ENCODE measurements at places on chromosomes 16 and 17.

GRCh38 chr16:75307506-75307905, 56.1 kb upstream of the BCAR1 start:
- DNase-seq: no peak

DNA sequence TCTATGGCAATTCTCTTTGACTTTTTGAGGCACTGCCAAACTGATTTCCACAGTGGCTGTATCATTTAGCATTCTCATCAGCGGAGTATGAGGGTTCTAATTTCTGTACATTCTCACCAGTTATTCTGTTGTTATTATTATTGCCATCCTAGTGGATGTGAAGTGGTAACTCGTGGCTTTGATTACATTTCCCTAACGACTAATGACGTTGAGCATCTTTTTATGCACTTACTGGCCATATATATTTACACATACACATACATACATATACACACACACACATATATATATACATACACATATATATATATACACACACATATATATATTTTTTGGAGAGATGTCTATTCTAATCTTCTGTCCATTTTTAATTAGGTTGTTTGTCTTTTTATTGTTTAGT, 3.7 kb upstream of the MLYCD start:
- DNase-seq: no peak

- DNase-seq: no peak
Observed at GRCh38 chr16:83206426-83206825, 579.7 kb downstream of the CDH13 start.

GRCh38 chr17:46003907-46004748, 5.1 kb downstream of the STH start:
- no peak for DNase-seq

DNA sequence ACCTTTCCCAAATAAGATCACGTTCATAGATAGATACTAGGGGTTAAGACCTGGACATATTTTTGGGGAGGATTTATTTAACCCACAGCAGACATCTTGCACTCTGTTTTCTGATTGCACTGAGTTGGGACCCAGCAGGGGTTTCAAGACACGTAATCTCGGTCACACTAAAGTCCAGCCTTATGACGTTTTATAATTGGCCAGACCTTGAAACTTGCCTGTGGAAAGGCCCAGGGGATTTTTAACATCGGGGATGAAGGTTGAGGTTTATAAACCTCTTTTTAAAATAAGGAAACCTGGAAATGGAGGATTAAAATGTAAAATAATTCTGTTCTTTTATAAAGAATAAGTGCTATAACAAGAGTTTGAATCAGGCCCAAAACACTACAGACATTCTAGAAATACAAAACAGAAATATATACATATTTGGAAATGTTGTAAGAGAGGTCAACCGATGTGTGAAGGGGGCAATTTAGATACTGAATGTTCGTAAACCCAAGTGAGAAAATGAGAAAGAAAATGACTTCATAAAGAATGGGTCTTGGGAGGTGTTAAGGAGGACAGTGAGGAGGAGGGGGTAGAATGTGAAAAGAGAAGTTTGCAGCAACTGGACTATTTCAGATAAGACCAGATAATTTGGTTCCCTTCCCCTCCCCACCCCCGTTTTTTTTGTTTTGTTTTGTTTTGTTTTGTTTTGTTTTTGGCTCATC, 61.1 kb upstream of the NOL11 start:
- DNase-seq: no peak

- no peak for DNase-seq
Observed at GRCh38 chr16:84360170-84360569, 8.2 kb upstream of the ATP2C2 start.

DNA sequence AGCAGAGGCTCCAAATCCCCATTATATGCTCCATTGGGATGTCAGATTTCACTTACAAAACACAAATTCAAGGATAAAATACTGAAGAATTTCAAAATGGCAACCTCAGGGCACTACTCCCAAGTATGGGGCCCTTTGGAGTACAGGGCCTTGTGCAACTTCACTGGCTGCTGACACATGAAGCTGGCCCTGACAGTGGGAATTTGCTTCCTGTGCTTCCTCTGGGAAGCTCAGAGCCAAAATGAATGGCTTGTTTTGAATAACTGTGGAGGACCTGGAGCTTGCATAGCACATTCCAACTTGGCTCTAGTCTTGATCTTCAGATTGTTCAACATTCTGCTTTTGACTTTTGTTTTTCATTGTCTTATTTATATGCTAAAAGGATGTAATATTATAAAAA, 52.3 kb upstream of the HNF1B start:
- no peak for DNase-seq

DNA sequence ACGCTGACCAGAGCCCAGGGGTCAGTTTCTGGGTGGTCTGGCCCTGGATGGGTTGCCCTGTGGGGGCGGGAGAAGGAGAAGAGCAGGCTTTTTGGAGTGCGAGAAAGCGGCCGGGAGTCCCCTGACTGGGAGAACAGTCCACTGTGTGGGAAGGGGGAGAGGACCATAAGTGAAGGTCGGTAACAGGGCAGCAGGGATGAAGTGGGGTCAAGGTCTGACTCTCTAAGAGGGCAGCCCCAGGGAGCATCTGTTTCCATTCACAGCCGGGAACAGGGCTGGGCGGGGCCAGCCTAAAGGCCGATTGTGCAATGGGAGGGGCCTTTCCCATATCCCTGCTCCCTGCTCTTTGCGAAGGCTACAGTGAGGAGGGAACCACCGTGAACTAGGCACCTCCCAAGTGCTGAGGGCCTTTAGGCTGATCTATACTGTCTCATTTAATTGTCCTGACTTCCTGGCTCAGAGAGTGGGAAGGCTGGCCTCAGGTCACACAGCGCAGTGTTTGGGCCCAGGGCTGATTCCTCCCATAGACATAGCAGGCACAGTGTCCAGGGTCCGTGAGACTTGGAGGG, 10.4 kb upstream of the WFDC1 start:
- DNase-seq: no peak

- DNase-seq: peak; percentile 36
Observed at GRCh38 chr16:80931801-80932707, 74.6 kb downstream of the CMC2 start.

DNA sequence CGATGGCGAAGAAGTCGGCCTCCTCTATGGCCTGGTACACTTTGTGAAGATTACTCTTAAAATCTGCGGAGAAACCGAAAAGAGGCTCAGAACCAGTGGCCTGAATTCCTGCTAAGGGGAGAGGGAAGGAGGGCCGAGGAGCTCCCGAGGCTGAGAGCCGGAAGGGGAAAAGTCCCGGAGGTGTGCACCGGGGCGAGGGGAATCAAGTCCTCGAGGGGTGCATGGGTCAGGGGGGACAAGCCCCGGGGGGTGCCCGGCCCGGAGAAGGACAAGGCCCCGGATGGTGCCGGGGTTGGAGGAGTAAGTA, 495 bp downstream of the PARN start:
- no peak for DNase-seq

DNA sequence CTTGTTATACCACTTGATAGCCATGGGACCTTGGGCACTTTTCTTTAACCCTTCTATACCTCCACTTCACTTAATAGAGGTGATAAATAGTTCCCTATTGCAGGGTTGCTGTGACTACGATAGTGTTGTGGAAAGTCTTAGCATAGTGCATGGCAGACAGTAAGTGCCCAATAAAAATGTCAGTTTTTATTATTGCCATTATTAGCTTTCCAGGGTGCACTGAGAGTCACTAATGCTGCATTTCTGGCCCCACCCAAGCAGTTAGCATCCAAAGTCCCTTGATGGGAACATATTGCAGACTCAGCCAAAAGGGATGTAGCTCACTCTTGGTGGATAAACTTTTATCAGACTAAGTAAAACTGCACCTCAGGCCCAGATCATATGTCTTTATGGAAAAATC, 41.5 kb upstream of the TEKT3 start:
- no peak for DNase-seq

- DNase-seq: no peak
Observed at GRCh38 chr16:22810226-22810625, 3.7 kb upstream of the HS3ST2 start.

- DNase-seq: no peak
Observed at GRCh38 chr17:44628243-44629188, 27.8 kb upstream of the MEIOC start.

- DNase-seq: peak; percentile 41
Observed at GRCh38 chr16:67528870-67529581, 397 bp downstream of the RIPOR1 start.

DNA sequence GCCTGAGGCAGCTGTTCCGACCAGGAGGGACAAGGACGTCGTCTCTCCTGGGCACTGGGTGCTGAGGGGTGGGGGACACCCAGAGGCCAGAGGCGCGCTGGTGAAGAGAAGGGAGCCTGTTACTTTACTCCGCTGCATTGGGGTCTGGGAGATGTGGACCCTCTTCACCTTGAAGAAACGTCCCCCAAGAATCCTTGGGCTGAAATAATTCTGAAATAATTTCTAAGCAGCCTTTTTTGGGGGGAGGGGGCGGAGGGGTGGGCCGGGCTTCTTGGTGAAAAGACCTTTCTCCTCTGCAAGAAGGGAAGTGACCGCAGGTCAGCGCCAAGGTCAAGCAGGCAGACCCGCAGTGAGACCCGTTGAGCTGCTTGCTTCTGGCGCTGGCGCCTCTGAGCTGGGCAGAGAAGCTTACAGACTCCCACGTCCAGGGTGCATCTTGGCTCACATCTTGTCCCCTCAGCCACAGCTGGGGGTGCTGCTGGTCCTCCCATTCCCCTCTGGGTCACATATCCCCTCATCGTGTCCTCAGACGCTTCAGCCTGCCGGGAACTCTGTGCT, 1.1 kb downstream of the SYT17 start:
- DNase-seq: no peak

GRCh38 chr16:4338712-4339299, 12.3 kb downstream of the PAM16 start:
- DNase-seq: no peak

DNA sequence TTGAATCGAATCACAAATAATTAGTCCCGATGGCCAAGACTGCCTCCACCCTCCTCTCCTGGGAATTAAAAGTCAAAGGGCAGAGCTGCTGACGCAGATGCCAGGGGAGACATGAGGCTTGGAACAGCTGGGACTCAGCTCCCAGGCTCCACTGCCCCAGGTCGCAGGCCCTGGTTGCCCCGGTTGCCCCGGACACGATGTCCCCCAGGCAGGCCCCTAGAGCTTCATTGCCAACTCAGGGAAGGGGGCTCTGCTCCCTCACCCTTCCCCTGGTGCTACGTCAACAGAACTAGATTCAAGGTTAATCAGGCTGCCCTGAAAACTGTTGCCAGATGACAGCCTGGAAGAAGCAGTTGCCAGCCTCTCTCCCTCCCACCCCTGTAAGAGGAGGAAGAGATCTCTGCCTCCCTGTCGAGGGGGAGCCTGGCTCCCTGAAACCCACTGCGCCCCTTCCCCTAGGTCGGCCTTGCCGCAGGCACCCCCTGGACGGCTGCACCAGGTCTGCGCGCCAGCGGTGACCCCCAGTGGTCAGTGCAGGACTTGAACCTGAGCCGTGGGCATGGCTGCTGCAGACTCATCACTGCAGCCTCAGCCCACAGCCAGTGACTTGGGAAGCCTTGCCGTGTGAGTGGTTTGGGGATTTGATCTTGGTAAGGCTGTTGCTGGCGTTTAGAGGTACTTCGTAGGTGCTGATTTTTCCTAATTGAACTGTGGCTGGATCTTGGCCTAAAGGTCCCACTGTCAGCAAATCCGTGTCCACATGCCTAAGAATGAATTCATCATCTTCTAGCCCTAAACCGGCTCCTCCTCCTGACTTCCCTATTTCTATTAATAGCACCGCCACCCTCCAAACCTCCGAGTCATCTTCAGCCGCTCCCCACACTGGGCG, 84.1 kb upstream of the TOB1 start:
- DNase-seq: peak; percentile 54

- no peak for DNase-seq
Observed at GRCh38 chr16:72300892-72301291, 128.9 kb upstream of the PMFBP1 start.

GRCh38 chr17:45719335-45720071, 64.6 kb upstream of the CRHR1 start:
- DNase-seq: no peak

DNA sequence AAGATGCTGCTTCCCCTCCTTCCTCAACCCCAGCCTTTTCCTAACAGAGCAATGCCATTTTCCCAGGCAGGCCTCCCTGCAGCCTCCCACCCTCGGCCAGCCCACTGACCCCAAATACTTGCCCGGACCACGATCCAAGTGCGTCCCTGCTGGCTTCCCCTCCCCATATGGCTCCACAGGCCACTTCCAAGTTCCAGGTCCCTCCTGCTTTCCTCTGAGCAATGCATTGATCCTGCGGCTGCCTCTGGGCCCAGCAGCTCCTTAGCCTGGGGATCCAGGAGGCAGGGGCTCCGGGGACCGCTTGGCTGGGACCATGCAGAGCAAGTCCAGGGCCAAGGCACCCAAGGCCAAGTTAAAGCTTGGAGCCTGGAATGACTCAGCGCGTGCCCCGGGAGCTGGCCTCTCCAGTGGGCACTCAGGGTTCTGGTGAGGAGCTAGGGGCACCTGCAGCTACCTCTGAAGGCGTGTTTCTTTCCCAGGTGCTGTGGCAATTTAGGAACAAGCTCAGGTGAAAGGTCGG, 51.9 kb upstream of the ENPP7 start:
- DNase-seq: no peak

- DNase-seq: no peak
Observed at GRCh38 chr17:50847566-50847965, 12.2 kb downstream of the WFIKKN2 start.

DNA sequence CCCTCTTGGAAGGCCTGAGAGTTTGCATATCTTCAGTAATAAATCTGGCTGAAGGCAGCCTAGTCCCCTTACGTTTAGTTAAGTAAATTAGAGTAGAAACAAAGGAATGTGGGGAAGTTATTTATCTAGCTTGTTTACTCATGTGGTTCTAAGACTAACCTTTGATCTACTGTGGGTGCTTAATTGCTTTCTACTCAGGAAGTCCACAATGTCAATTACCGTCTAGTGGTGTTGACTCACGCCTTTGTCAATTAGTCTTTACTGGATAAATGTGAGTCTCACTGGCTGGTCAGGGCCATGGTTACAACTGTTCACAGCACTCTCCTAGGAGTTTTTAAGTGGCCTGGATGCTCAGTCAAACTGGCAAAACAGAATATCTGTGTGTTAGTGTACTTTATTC, 2338.4 kb downstream of the TP53TG3F start:
- DNase-seq: no peak

DNA sequence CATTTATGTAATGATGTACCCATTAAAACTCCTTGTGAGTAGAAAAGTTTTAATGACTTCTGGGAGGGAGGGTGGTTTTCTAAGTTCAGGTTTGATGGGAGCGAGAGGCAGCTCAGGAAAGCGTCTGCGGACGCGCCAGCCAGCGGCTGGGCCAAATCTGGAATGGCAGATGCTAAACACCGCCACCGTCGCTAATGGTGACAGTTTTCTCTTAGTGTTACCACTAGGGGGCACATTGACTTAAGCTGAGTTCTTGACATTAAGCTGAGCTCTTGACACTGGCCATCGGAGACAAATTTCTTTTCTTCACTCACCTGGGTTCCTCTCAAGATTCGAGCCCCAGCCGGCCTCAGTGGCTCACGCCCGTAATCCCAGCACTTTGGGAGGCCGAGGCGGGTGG, 6.7 kb downstream of the TRPV1 start:
- DNase-seq: no peak
